ENCODE measurements at places on chromosomes 11 and 22. TPM values are rescaled to one million over a fixed set of nuclear protein-coding genes. Genes with fewer than 3 reads are reported as not detected.

- H3K36me3 ChIP-seq, result no peaks in the 10 kb centered on the region
- H3K4me1 ChIP-seq, result no peaks in the 10 kb centered on the region
- H3K27ac ChIP-seq, result no peak overlapping the region
- no peaks in the 10 kb centered on the region for H3K27me3 ChIP-seq
Measured at GRCh38 chr22:30171008-30171407, 75.6 kb downstream of the LIF start.

- H3K4me1 ChIP-seq, result no peaks in the 10 kb centered on the region
- no peaks in the 10 kb centered on the region for H3K36me3 ChIP-seq
- no peak for DNase-seq
- H3K27me3 ChIP-seq, result no peaks in the 10 kb centered on the region
- H3K4me3 ChIP-seq, result no peak overlapping the region
Measured at GRCh38 chr11:11512929-11513328, 108.9 kb downstream of the GALNT18 start.

- no peak for DNase-seq
- no peaks in the 10 kb centered on the region for H3K4me1 ChIP-seq
- H3K36me3 ChIP-seq, result no peaks in the 10 kb centered on the region
- no peaks in the 10 kb centered on the region for H3K27me3 ChIP-seq
- H3K27ac ChIP-seq, result no peak overlapping the region
Measured at GRCh38 chr22:49301398-49302149, 526.1 kb downstream of the BRD1 start.

- no peaks in the 10 kb centered on the region for H3K27me3 ChIP-seq
- H3K36me3 ChIP-seq, result no peaks in the 10 kb centered on the region
- H3K27ac ChIP-seq, result no peak overlapping the region
- H3K4me1 ChIP-seq, result no peaks in the 10 kb centered on the region
Measured at GRCh38 chr11:68643585-68643984, 40.8 kb upstream of the GAL start.

- DNase-seq, result no peak
- no peaks in the 10 kb centered on the region for H3K4me1 ChIP-seq
- H3K36me3 ChIP-seq, result no peaks in the 10 kb centered on the region
- H3K27me3 ChIP-seq, result no peaks in the 10 kb centered on the region
- H3K27ac ChIP-seq, result no peak overlapping the region
Measured at GRCh38 chr11:127998421-127998820, 588.9 kb downstream of the ETS1 start.

The SH3BP1 gene
- 14.2 TPM for total RNA-seq

The PGA4 gene
- total RNA-seq, result not detected

Measured in thoracic aorta (tissue), 2 donors.